ENCODE measurements at places on chromosomes 3 and 15.

GRCh38 chr3:36800533-36801116 lies 36.3 kb upstream of the DCLK3 start:
- no peak for DNase-seq

DNA sequence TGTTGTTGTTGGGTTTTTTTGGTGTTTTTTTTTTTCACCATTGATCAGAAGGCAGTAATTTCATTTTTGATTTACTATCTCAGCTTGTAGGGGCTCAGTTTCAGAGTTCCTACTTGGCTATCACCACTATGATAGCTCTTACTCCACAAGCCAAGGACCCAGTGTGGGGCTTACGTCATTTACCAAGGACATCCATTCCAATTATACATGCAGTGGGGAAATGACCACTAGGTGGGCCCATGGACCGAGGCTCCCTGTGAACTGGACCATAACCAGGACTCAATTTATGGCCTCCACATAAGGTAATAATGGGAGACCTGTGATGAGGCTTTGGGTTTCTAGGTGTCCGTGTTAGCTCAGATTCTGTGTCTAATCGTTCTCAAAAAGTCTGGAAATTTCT lies 67.5 kb upstream of the CACNA1D start:
- no peak for DNase-seq

DNA sequence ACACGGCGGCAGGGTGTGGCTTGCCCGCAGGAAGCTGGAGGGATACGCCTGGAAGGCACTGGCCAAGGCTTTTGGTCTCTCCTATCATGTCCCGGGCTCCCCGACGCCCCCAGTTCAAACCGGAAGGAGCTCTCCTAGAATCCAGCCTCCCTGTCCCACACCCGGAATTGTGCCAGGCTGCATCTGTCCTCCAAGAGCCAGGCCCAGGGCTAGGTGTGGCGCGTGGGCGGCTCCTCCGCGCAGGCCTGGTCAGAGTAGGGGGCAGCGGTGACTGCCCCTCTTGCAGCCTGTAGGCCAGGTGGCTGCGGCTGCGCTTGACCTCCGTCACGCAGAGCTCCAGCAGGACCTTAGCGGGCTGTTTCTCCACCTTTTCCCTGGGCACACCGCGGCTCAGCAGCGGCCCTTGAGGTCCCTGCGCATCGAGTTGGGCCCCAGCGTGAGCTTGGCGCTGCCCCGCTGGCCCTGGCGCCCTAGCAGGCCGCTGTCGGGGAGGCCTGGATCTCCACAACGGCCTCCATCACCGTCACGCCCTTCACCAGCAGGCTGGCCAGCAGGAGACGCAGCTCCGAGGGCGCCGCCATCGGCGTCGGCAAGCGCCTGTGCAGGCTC lies 15.9 kb upstream of the SIAH2 start:
- no peak for DNase-seq

DNA sequence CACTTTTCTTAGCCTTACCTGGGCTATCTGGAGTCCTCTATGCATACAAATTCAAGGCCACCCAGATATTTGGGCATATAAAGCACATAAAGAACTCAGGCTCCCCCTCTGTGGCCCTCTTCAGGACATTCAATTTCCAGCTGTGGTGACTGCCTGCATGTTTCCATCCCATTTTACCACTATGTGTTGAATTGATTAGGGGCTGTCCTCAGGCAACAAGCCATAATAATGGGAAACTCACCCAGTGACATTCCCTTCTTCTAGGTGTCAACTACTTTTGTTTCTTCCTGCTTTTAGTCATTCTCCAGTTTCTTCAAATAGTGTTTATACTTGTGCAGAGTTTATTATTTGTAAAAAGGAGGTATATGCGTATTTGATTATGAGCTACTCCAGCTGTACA lies 18.0 kb downstream of the NRG4 start:
- DNase-seq, result no peak

- no peak for DNase-seq
Observed at GRCh38 chr3:55159016-55159415, 231.2 kb upstream of the LRTM1 start.

DNA sequence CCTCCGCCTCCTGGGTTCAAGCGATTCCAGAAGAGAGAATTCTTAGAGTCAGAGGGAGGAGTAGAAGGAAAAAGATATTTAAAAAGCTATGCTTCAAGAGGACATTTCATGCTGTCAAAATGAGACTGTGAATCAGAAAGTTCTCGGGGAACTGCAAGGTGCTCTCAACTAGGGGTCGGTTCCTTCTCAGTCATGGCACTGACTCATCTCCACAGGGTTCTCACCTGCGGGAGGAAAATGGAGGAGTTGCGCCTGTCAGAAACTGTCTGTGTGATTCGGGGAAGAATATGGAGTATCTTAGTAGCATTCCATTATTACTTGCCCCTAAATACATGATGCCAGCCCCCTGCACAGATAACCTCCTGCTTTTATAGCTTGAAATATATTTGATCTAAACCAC lies 47.4 kb downstream of the APH1B start:
- no peak for DNase-seq

GRCh38 chr3:186849374-186849975 lies 7.0 kb downstream of the ADIPOQ start:
- no peak for DNase-seq

GRCh38 chr15:92158426-92158825 lies 235.3 kb upstream of the ST8SIA2 start:
- DNase-seq, result no peak

GRCh38 chr15:29473621-29474105 lies 204.0 kb upstream of the NSMCE3 start:
- no peak for DNase-seq

GRCh38 chr3:49563040-49563578 lies 8.8 kb downstream of the BSN start:
- no peak for DNase-seq

DNA sequence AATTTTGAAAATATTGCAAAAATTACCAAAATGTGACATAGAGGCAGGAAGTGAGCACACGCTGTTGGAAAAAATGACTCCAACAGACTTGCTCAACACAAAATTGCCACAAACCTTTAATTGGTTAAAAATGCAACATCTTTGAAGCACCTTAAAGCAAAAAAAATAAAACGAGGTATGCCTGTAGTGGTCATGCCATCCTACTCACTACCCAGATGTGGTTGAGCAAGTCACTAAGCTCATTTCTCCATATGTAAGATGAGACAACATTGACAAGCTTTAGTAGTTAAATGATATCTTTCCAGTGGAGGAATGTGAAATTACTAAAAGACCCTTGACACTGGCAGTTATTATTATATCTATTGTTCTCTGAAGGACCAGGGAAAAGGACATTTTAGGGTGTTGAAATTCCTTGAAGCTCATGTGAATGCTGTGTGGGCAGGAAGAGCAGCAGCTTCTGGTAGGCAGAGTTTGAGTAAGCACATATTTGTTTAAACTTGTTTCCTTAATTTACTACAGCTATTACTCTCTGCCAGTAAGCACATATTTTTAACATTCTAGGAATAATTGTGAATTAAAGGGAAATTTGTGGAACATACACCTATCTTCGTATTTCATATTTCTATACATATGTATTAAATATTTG lies 131.6 kb upstream of the P2RY1 start:
- no peak for DNase-seq

DNA sequence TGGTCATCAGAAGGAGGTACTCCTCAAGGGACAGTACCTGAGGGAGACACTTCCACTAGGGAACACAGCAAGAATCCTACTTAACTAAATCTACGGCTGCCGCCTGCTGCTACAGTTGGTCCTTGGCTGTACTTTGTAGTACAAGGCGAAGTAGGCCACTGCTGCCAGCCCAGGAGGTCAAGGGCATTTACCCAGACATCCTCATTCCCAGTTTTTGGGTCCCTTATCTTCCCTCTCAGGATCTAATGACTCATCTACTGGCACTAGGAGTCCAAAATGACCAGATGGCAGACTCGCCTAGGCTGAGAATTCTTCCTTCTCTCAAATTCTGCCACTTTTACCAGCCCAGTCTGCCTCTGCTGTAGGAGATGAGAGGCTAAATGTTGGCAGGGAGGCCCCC lies 27.1 kb upstream of the LAMP3 start:
- DNase-seq, result no peak

DNA sequence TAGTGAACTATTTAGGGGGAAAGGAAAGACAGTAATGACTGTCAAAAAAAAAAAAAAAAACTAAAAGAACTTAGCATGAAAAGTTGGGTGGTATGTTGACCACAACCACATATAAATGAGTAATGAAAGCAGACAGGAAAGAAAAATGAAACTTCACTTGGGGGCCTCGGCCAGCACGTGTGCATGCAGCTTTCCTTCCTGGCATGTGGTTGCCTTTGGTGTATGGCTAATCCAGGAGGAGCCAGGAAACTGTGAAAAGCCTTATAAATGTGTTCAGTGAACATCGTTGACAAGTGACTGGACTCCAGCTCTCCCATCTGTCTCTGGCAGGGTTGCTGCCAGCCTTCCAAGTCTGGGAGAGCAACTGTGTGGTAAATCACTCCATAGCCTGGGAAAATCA lies 195.1 kb downstream of the DTWD1 start:
- no peak for DNase-seq

GRCh38 chr3:185988816-185989175 lies 51.0 kb upstream of the TRA2B start:
- no peak for DNase-seq

- DNase-seq, result peak; percentile 79
Observed at GRCh38 chr15:89556413-89557262, 18.6 kb upstream of the TICRR start.

- DNase-seq, result no peak
Observed at GRCh38 chr3:58129041-58129770, 81.6 kb downstream of the DNASE1L3 start.

DNA sequence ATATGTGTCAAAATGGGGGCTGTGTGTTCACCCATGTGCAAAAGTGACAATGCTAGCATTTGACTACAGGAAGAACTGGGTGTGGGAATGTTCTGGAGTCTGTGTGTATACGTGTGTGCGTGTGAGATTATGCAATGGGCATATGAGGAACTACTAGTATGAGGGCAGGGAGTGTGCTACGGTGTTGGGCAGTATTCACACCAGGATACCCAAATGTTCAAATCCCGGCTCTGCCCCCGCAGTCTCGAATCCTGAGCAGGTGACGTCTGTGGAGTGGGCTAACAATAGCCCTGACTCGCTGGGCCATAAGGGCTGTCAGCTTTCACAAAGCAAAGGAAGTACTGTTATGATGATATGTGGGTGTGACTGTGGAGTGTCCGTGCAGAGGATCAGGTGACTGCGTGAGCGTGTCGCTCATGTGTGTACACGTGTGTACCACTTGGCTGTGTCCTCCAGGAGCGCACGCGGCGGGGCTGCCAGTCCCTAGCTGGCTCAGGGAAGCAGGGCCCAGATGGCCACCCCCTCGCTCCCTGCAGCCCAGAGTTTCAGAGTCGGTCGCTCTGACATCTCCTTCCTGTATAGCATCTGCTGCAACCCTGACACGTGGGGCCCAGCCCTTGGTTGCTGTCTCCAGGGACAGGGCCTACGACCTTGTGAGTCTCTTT lies 27.2 kb downstream of the IQSEC1 start:
- no peak for DNase-seq

GRCh38 chr15:67465196-67465952 lies 55.6 kb upstream of the C15orf61 start:
- no peak for DNase-seq

DNA sequence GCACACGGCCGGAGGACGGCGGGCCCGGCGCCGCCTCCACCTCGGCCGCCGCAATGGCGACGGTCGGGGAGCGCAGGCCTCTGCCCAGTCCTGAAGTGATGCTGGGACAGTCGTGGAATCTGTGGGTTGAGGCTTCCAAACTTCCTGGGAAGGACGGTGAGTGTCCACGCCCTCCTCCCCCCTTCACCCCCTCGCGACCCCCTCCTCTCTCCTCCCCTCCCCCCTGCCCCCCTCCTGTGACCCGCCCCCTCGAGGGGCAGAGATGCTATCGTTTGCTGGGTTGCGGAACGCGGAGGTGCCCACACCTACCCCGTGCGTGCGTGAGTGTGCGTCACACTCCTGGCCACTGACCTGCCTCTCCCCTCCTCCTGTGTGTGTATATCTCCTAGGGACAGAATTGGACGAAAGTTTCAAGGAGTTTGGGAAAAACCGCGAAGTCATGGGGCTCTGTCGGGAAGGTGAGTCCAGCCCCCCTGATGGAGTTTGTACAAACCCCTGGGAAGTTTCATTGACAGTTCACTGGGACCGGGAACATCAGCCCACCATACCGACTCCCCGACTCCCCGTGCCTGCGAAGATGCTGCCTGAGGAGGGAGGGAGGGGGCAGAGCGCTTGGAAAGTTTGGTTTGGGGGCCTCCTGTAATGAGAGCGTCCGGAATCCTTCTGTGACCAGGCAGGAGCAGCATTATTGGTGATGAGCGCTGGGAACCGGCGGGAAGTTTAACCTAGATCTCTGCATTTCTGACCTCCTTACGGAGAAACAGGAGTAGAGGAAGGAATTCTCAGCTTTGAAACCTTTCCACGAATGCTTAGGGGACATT lies 795 bp upstream of the SCAANT1 start:
- DNase-seq, result peak; percentile 42

GRCh38 chr15:81889485-81889881 lies 156.3 kb downstream of the MEX3B start:
- DNase-seq, result no peak

DNA sequence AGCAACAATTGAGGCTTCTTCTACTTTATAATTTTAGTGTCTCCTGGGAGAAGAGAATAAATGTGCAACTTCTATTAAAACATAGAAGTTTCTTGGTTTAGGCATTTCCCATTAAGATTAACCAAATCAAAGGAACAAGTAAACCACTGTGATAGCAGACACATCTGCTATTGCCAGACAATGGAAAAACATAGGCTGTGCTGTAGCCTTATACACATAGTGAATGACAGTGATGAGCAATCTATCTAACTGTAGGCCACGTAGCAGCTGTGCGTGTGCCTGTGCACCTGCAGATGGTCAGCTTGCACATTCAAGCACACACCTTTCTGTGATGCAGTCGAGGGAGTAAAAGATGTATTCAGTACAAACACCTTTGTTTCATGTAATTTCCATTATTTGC lies 32.7 kb downstream of the GNB4 start:
- DNase-seq, result no peak
